ENCODE measurements at places on chromosomes 1 and 21. TPM values are rescaled to one million over a fixed set of nuclear protein-coding genes. Genes with fewer than 3 reads are reported as not detected.

NCAM2 gene
- polyA plus RNA-seq, result 2.4 TPM

LCE3E gene
- polyA plus RNA-seq, result not detected

KRTAP13-3 gene
- not detected for polyA plus RNA-seq

HRNR gene
- not detected for polyA plus RNA-seq

DYRK3 gene
- 16.9 TPM for polyA plus RNA-seq

EIF4G3 gene
- polyA plus RNA-seq, result 24.0 TPM

- H3K36me3 ChIP-seq, result no peaks in the 10 kb centered on the region
- H3K27me3 ChIP-seq, result no peaks in the 10 kb centered on the region
- no peak overlapping the region for H3K4me3 ChIP-seq
- no peak overlapping the region for H3K27ac ChIP-seq
- DNase-seq, result no peak
These were observed 292.9 kb downstream of the NFIA start for GRCh38 chr1:61375082-61375880.

DNA sequence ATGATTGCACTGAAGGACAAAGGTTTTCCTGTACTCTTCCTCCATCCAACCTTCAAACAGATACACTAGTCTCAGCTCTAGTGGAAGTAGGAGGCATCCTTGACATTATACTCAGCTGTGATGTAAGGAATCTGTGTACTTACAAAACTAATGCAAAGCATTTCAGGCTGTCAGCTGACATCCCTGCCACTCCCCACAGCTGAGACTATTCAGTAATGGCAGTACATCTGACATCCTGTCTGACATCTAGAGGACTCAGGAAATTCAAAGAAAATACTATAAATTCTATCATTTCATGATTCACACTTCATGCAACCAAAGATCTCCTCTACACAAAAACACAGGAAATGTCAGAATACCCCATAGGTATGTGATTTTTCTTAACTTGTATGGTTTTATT, 325.8 kb downstream of the SMYD3 start:
- H3K4me1 ChIP-seq, result no peaks in the 10 kb centered on the region
- no peak for DNase-seq
- H3K27me3 ChIP-seq, result no peaks in the 10 kb centered on the region
- H3K36me3 ChIP-seq, result no peaks in the 10 kb centered on the region
- H3K4me3 ChIP-seq, result no peak overlapping the region

- DNase-seq, result peak; percentile 88
- peak overlapping the region; percentile 60 for H3K4me3 ChIP-seq
- peaks cover 57% of the 10 kb centered on the region for H3K4me1 ChIP-seq
These were observed 123.9 kb downstream of the CYYR1 start for GRCh38 chr21:26449161-26449560.

DNA sequence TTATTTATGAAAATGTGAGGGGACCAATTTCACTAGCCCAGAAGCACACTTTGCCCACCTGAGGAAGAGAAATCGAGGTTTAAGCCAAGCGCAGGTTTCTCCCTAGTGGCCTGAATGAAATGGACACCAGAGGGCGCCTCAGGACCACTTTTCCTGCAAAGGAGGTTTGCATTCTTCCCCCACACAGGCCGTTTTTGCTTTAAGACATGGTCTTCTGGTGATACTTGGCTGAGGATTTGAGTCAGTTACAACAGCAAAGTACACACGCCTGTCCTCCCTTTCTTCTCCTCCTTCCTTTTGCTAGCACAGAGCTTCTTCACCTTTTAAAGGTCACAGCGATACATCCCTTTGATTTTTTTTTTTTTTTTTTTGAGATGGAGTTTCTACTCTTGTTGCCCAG, 5.4 kb downstream of the PLA2G2E start:
- H3K27ac ChIP-seq, result no peak overlapping the region
- no peaks in the 10 kb centered on the region for H3K27me3 ChIP-seq
- no peaks in the 10 kb centered on the region for H3K36me3 ChIP-seq

- H3K4me1 ChIP-seq, result peaks cover 17% of the 10 kb centered on the region
- no peaks in the 10 kb centered on the region for H3K27me3 ChIP-seq
- no peaks in the 10 kb centered on the region for H3K36me3 ChIP-seq
- H3K27ac ChIP-seq, result no peak overlapping the region
- no peak for DNase-seq
These were observed 37.0 kb upstream of the POFUT2 start for GRCh38 chr21:45324489-45325205.

- peak overlapping the region; percentile 38 for H3K27ac ChIP-seq
- no peaks in the 10 kb centered on the region for H3K36me3 ChIP-seq
- no peak for DNase-seq
These were observed 75.0 kb downstream of the XCL2 start for GRCh38 chr1:168468822-168469221.

- no peaks in the 10 kb centered on the region for H3K27me3 ChIP-seq
- peaks cover 28% of the 10 kb centered on the region for H3K4me1 ChIP-seq
- no peak for DNase-seq
- H3K36me3 ChIP-seq, result no peaks in the 10 kb centered on the region
- peak overlapping the region; percentile 21 for H3K4me3 ChIP-seq
- peak overlapping the region; percentile 96 for H3K27ac ChIP-seq
These were observed 24.0 kb upstream of the ADARB1 start for GRCh38 chr21:45050345-45050796.

GRCh38 chr21:15653710-15654109, 76.1 kb upstream of the USP25 start:
- no peaks in the 10 kb centered on the region for H3K27me3 ChIP-seq
- H3K27ac ChIP-seq, result no peak overlapping the region
- no peaks in the 10 kb centered on the region for H3K4me1 ChIP-seq
- H3K36me3 ChIP-seq, result no peaks in the 10 kb centered on the region
- H3K4me3 ChIP-seq, result no peak overlapping the region

DNA sequence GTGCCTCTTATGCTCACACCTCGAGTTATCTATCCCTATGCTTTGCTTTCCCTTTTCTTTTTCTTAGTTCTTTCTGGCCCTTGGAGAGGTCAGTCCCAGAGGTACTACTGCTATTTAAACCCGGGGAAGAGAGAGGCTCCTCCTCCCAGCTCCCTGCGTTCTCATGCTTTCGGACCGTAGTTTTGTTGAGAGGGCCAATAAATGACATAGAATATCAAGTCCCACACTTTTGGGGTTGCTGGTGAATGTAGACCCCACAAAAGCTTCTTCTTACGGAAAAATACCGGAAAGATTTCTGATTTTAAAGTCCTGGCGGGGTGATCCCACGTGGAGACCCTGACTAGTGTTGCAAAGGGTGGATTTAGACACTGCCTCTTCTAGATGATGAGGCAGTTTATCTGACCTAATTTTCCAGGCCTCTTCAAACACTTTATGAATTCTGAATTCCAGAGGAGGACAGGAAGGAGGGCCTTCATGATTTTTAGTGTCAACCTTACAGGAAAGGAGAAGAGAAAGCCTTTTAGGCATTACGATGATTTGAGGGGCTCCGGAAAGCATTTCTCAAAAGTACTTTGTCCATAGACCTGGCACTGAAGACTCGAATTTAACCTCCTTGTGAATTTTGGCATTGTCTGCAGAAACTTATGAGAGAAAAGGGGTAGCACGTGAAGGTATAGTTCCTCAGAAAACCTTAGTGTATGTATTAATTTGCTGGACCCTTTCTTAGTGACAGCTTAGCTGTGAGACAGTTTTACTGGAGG, 694 bp downstream of the TMEM167B start:
- DNase-seq, result peak; percentile 82
- H3K4me3 ChIP-seq, result peak overlapping the region; percentile 92
- no peaks in the 10 kb centered on the region for H3K27me3 ChIP-seq
- H3K27ac ChIP-seq, result peak overlapping the region; percentile 97
- H3K36me3 ChIP-seq, result peaks cover 28% of the 10 kb centered on the region

- H3K4me3 ChIP-seq, result peak overlapping the region; percentile 99
- DNase-seq, result peak; percentile 47
- peaks cover 49% of the 10 kb centered on the region for H3K36me3 ChIP-seq
- no peaks in the 10 kb centered on the region for H3K27me3 ChIP-seq
These were observed 2.5 kb downstream of the PRDX6 start for GRCh38 chr1:173479649-173480048.

DNA sequence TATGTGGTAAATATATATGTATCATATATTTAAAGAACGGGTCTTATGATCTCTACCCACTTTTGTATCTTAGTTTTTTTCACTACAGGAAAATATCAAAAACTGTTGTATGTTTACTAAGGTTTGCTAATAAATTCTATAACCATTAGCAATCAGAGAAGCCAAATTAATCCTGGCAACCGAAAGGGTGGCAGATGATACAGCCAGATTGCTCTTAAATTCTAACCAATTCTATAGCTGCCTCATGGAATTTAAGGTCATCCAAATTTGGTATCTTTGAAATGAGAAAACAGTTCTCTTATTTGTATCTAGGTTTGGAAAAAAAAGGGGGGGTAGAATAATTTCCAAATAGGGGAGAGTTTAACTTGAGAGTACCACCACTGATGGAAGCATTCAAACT, 591.2 kb downstream of the SMYD3 start:
- no peak overlapping the region for H3K4me3 ChIP-seq
- H3K27me3 ChIP-seq, result no peaks in the 10 kb centered on the region
- DNase-seq, result no peak
- no peak overlapping the region for H3K27ac ChIP-seq
- no peaks in the 10 kb centered on the region for H3K4me1 ChIP-seq
- 0 out of 2 replicates have a peak, but pooled peaks cover 6% of the 10 kb centered on the region for H3K36me3 ChIP-seq

DNA sequence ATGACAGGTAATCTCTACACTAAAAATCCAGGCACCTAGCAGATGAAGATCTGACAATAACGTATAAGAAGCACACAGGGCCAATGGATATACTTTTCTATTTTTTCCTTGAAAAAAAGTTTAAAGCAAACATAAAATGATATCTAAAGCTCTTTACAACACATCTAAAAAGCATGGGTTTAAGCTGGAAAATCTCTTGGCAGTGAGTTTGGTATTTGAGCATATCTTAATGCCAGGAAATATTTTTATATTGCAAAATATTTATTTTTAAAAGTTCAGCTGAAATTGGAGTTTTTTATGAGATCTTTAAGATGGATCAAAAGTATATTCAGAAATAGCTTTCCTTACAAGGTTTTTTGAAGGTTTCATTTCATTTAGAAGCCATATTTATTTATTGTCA, 40.5 kb downstream of the SLC5A9 start:
- H3K27me3 ChIP-seq, result no peaks in the 10 kb centered on the region
- no peak overlapping the region for H3K4me3 ChIP-seq
- no peaks in the 10 kb centered on the region for H3K4me1 ChIP-seq
- H3K36me3 ChIP-seq, result no peaks in the 10 kb centered on the region
- no peak overlapping the region for H3K27ac ChIP-seq
- DNase-seq, result no peak
